ENCODE measurements at places on chromosomes 3 and 15.

DNA sequence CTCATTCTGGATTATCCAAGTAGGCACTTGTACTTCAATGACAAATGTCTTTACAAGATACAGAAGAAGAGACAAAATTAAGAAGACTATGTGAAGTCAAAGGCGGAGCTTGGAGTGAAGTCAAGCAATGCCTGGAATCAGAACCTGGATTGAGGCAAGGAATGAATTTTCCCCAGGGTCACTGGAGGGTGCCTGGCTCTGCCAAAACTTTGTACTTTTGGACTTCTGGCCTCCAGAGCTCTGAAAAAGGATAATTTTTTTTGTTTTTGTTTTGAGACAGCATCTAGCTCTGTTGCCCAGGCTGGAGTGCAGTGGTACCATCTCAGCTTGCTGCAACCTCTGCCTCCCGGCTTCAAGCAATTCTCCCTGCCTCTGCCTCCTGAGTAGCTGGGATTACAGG is 119.3 kb upstream of the AGBL1 start:
- DNase-seq = no peak

DNA sequence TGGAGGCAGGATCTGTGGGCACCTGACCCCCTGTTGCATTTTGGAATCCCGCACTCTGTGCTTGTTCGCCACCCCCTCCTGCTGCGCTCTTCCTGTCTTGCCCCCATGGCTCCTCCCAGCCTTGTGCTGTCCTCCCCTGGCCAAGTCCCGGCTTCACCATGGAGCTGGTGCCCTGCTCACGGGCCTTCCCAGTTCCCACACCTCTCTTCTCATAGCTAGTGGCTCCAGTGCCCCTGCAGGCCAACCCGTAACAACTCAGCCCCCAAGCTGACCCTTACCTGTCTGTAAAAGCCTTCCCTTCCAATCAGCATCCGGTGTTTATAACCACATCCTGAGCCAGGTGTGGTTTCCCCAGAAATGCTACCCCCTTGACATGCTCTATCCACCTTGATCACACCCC is 407.7 kb upstream of the C2CD4B start:
- DNase-seq = no peak

GRCh38 chr15:48091522-48091921 is 29.3 kb upstream of the SLC24A5 start:
- DNase-seq = no peak

GRCh38 chr3:142088522-142088921 is 60.8 kb downstream of the TFDP2 start:
- DNase-seq = no peak

DNA sequence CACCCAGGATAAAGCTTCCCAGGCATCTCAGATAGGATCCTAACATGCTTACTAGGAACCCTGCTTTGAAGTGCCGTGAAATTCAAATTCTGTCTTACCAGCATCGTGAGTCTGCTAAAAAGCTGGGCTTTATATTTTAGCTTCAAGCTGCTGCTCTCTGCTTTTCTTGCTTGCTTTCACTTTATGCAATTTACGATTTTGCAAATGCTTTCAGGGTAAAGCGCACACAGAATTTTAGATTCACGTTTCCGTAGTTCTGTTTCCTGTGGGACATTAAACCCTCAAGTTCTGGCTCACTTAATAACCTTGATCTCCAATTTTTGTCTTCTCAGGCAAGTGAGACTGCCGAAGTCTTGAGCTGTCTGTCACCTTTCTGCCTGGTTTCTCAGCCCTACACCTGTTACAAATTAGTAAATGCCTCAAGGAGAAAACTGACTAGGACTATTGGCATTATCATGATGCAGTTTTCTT is 170.5 kb upstream of the TGFBR2 start:
- DNase-seq = no peak

- DNase-seq = no peak
Observed at GRCh38 chr3:184796551-184796950, 15.4 kb upstream of the VPS8 start.

DNA sequence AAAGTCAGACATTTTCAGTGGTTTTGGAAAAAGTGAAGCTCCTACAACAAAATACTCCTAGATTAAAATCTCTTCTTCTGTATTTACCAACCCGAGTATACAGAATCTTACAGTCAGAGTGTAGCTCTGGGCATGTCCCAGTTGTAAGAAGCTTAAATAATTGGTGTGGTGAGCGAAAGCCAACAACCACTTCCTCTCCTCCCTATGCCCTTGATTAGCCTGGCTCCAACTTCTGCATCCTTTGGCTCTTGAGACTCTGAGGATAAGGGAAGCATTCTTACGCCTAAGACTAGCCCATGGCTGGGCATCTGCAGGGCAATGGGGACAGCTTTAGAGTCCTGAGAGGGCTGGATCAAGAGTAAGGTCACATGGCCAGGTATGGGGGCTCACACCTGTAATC is 25.5 kb downstream of the RFT1 start:
- no peak for DNase-seq

DNA sequence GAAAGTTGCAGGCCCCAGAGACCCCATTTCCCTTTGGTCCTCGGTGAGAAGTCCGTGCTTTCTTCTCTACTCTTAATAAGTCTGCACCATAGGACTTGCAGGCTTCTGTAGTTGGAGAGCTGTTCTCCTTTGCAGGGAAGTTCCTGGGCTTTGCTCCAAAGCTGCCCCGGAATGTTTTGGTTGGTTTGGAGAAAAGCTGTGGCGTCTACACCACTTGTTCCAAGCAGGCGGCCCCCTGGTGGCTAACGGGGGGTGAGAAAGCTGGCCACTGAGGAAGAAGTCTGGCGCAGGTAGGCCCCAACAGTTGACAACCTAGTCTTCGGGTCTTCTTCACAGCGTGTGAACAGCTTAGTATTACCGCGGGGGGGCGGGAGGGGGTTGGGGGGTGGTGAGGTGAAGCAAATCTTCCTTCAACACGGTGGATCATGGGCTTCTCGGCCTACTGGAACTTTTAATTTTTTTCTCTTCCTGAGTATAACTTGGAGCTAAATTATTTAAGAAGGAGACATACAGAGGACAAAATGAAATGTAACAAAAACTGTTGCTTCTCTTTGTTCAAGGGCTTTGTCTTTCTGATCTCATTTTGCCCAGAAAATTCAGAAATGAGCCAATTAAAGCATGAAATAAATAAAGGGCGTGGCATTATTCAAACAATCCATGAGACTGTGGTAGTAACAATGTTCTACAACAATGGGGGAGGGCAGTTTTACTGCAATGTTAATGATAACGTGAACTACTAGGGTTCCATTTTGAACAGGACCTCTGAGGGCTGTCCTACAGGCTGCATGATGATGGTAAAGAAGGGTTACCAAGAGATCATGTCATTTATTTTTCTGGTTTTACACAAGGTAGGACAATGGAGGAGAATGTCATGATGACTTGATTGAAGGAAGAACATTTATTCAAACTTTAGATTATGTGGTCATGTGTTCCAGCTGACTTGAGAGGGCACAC is 2.2 kb upstream of the THRB start:
- no peak for DNase-seq

DNA sequence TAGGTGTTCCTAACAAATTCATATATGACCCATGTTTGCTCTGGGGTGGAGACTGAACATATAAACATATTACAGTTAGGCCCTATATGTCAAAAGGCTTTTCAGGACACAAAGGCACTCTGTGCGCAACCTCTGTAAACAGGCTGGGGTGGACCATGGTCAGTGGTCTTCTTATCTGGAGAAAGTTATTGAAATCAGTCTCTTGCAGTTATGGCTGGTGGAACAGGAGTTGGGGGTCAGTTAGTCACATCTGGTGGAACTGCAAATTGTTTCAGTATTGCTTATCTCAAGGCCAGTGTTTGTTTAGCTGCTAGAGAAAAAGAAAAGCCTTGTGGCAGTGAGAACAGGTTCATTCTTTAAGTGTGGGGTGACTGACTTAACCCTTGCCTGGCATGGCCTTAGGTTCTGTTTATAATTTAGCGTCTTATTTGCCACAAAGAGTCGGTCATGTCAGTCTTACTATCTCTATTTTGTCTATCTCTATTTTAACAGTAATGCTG is 5.9 kb upstream of the GP9 start:
- DNase-seq = no peak

GRCh38 chr3:43497422-43497821 is 124.4 kb downstream of the ANO10 start:
- no peak for DNase-seq

DNA sequence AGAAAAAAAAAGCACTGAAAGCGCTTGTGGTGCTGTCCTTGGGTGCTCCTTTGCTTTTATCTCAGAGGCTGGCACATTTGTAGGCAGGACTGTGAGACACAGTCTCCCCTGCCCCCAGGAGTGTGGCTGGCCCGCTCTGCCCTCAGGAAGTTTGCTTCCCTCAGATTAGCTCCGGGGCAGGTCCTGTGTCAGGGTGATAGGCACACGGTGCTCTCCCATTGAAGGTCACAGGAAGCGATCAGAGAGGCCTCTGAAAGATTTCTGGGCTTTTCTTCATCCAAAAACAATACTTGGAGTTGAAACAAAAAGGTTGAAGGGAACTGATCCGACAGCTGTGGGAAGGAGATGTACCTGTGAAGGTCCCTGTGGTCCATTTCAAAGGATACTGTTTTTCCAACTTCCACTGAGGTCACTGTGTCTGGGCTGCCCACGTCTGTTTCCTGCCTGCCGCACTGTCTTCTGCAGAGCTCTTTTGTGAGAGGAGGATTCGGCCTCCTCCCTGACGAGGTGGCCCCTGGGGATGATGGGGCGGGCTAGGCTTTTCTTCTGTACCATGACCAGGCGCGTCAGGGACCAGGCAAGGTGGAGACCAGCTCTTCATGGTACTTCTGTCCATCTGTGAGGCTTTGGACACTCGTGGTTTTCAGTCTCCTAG is 330.5 kb upstream of the CTDSPL start:
- DNase-seq = no peak

DNA sequence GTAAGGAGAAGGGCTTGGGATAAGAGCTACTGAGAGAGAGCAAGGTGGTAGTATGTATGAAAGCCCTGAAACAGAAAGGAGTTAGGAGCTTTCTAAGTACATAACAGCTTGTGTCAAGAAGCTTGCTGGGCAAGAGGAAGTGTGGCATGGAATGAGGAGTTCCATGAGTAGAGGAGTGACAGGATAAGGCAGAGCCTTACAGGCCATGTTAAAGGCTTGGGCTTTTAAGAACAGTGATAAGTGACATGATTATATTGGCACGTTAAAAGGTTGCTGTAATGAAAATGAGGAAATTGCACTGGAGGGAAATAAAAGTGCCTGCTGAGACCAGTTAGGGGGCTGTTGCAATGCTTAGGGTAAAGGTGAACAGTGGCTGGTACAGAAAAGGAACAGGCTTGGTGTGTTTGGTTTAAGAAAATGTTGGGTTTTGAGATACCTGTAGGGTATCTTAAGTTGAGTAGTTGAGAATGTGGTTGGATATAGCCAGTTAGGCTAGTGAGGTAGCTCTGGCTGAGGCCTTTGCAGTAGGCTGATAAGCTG is 49.0 kb downstream of the MEF2A start:
- no peak for DNase-seq

DNA sequence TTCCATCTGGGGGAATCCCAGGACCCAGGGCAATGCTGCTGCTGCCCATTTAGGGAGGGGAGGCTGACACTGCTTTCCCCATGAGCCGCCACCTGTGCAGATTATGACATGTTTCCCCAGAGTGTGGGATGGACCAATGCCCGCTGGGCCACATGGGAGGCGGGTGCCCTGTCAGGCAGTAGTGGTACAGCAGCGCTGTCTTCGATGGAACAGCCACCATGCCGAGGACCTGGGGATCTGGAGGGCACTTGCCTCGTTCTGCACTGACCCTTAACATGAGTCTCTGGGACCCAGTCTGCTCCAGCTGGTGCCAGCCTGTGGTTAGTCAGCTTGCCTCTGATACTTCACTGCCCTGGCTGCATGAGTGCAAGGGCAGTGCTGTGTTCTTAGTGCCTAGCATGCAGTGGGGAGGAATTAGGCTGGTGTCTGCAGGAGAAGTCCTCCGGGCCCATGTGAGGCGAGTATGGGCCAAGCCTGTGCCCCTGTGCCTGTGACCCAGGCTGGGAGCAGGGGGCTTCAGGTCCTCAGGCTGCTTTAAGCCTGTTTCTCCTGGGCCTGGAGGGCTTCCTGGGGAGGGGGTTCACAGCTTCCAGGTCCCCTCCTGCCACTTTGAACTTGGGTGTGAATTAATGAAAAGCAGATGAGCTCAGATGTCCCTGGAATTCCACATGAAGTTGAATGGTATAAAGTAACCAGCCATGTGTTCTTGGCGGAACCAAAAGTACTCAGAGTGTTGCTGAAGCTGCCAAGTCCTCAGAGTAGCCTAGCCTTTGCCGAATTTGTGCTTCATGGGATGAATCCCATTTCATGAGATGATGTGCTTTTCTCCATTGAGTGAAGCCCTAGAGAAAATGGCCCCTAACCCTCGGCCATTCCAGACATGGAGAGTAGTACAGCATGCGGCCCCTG is 22.9 kb downstream of the KLF13 start:
- no peak for DNase-seq

- DNase-seq = no peak
Observed at GRCh38 chr15:97077975-97078374, 747.5 kb downstream of the NR2F2 start.

GRCh38 chr15:81896356-81896755 is 149.5 kb downstream of the MEX3B start:
- no peak for DNase-seq

- DNase-seq = no peak
Observed at GRCh38 chr15:101172501-101173071, 79.3 kb downstream of the CHSY1 start.

GRCh38 chr3:30314757-30315325 is 291.6 kb upstream of the TGFBR2 start:
- DNase-seq = no peak

GRCh38 chr3:188486126-188486525 is 332.2 kb downstream of the LPP start:
- DNase-seq = no peak

DNA sequence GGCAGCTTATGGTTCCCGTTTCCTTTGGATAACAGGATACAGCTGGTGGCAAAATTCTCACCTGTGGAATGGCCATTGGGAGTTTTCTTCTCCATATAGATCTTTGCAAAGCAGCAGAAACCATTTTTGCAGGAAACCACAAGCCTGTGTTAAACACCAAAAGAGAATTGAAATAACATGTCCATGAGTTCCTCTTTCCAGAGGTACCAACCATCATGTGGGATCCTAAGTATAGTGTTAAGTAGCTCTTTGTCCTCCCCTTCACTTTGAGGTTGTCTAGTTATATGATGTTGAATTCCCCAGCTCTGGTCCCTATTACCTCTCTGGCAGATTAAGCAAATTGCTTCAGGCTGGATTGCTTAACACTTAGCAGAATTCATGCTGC is 94.9 kb downstream of the AKAP13 start:
- DNase-seq = no peak

DNA sequence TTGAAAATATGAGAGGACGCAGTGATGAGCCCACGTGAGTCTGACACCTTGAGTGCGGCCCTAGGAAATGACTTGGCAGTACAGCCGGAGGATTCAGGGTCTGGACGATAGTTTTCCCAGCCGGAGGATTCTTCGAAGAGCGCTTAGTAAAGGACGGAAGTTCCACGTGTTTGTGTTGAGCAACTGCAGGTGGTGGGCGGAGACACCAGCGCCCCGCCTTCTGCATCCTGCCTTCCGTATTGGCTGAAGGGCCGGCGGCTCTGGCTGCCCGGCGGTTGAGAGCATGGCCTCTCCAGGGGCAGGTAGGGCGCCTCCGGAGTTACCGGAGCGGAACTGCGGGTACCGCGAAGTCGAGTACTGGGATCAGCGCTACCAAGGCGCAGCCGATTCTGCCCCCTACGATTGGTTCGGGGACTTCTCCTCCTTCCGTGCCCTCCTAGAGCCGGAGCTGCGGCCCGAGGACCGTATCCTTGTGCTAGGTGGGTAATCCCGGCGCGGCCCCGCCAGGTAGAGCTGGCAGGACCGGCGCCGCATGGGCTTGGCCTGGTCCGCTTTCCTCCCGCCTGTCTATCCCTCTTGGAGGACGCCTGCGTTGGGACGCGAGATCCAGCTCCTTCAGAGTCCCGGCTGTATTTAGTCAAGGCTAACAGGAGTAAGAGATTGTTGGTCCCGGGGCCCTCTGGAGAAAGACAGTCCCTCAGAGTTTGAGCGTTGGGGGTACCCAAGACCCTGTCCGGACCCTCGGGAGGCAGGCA is at the start of gene EEF1AKMT4:
TSS of gene EEF1AKMT4 (plus strand) at position 261 of the 755 bp plus-strand sequence. CDS start at position 284, 23 bp downstream.
- DNase-seq = peak; percentile 88

Data from activated T-cell treated with anti-CD3 and anti-CD28 coated beads for 1 hour (primary cell).